GM13976 (cell line): ENCODE measurements at places on chromosomes 2 and 18.

- DNase-seq = no peak
Observed at GRCh38 chr2:218022851-218023530, 20.2 kb upstream of the TNS1 start.

GRCh38 chr2:82158150-82158549, 1853.6 kb upstream of the LRRTM1 start:
- no peak for DNase-seq

DNA sequence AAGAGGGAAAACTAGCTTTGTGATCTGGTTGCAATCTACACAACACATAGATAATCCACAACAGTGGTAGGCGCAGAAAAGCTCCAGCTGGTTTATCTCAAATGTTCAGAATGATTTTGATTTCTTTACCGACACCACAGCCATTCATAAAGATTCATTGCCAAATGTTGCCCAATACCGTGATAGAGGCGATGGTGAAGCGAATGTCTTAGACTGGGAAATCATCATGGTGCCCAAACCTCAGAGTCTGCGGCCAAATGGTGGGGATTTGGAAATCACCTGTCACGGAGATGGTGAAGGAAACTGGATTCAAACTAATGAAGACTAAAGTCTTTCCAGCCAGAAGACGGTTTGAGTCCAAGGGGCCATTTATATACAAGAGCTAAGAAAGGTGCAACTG, 48.5 kb upstream of the CCDC150 start:
- no peak for DNase-seq

- DNase-seq = no peak
Observed at GRCh38 chr2:43541165-43541564, 54.7 kb downstream of the THADA start.

- DNase-seq = no peak
Observed at GRCh38 chr2:220104871-220105351, 477.5 kb downstream of the SLC4A3 start.

- no peak for DNase-seq
Observed at GRCh38 chr2:214232271-214232670, 178.6 kb upstream of the VWC2L start.

- no peak for DNase-seq
Observed at GRCh38 chr18:70640336-70640887, 351.6 kb downstream of the SOCS6 start.

DNA sequence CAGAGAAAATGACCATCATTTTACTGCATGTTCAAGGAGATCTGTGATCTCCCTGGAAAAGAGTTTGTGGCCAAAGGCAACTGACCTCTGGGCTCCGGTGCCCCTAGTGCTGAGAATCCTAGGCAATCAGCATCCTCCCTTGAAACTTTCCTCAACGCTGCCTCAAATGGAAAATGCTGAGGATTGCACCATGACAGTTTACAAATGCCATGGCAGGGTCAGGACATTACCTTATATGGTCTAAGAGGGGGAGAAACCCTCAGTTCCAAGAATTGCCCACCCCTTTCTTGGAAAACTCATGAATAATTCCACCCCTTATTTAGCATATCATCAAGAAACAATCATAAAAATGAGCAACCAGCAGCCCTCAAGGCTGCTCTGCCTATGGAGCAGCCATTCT, 48.3 kb downstream of the ALPK2 start:
- DNase-seq = no peak

- DNase-seq = no peak
Observed at GRCh38 chr2:112891385-112891831, 19.6 kb upstream of the IL37 start.
